EH (cell line): ENCODE measurements at places on chromosomes 16 and 17.

DNA sequence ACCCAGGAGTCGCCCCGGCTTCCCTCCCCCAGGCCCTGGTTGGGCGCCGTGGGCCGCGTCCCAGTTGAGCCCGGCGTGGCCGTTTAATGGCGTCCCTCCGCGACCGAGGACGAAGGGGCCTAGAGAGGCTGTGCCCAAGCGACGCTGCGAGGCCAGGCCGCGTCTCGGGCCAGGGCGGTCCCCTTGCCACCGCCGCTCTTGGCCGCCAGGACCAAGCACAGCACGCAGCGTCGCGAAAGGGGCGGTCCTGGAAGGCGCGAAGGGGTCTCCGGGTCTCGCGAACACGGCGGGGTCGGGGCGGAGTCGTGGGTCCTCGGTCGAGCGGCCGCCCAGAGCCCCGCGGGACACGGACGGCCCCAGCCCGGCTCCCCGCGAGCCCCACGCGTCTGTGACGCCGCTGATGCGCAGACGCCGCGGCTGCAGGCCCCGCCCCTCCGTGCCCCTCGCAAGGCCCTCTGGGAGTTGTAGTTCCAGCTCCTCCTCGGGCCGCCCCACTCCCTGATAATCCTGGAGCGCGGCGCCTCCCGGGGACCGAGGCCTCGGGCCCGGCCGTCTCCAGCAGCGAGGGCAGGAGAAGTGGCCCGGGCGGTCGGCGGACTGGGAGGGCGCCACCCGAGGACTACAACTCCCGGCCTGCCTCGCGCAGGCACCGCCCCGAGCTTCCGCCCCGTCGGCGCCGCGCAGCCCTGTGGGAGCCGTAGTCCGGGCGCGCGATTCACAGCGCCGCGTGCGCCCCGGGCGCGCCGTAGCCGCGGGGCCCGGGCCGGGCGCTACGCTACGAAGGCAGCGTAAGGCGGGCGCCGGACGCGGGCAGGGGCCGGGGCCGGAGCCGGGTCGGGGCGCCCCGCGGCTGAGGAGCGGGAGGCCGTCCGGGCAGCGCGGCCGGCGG lies at the start of gene CAPN15:
Gene CAPN15 (plus strand): TSS at position 698 of the 889 bp plus-strand sequence. CDS start 19,127 bp downstream, outside the sequence.
- DNase-seq: peak; percentile 87

DNA sequence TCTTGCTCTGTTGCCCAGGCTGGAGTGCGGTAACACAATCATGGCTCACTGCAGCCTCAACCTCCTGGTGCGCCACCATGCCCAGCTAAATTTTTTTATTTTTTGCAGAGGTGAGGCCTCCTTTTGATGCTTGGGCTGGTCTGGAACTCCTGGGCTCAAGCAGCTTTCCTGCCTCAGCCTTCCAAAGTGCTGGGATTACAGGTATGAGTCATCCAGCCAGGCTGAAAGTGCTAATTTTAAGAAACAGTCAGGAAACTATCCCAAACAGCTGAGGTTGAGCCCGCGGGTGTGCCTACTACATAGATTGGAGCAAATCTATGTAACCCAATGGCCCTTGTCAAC lies 738 bp upstream of the XPO6 start:
- peak; percentile 60 for DNase-seq

GRCh38 chr16:67091906-67092566 lies 17.7 kb upstream of the PHAF1 start:
- DNase-seq: peak; percentile 97

DNA sequence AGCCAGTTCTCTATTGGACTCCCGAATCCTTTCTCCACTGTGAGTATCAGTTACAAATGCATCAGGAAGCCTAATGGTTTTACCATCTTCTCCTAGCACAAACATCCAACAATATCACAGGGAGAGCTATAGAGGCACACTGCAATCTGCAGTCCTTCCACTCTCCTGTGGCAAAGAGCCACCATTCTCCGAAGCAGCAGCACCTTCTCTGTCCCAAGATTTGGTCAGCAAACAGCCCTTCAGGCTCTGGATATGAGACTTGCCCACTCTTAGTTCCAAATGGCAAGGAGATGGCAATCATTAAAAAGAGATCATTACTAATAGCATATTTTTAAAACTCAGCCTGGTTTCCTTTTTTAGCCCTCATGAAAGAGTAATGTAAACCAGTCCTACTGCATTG lies 223.4 kb downstream of the HS3ST3A1 start:
- no peak for DNase-seq

DNA sequence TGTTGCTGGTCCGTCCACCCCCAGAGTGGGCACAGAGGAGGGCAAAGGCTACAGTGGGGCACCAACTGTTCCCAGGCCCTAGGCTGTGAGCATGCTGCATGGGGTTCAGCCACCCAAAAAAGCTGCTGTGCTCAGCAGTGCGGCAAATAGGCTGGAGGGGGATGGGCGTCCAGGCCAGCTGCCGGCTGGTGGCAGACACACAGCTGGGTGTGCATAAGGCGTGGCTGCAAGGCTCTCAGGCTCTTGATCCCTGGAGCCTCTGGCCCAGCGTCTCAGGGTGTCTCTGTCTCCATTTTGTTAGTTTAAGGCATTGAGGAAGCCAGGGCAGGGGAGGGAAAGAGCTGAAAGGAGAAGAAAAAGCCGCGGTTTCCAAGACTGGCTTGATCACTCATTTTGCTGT lies 8.8 kb downstream of the RPL19 start:
- DNase-seq: no peak

DNA sequence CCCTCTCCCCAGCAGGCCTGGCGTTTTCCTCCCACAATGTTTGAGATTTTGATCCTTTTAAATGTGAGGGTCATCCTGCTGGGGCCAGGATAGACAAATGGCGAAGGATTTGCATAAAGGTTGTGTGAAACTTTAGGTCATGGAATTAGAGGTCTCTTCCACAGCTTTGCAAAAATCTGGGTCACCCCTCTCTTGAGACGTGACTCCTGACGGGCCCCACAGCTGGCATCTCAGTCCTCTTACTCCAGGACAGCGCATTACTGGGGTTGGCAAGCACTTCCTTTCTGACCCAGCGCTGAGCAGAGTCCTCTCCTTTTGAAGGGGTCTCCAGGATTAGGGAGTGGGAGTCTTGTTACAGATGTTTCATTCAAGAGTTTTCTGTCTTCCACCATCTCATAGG lies 7.4 kb downstream of the ZNF629 start:
- no peak for DNase-seq

DNA sequence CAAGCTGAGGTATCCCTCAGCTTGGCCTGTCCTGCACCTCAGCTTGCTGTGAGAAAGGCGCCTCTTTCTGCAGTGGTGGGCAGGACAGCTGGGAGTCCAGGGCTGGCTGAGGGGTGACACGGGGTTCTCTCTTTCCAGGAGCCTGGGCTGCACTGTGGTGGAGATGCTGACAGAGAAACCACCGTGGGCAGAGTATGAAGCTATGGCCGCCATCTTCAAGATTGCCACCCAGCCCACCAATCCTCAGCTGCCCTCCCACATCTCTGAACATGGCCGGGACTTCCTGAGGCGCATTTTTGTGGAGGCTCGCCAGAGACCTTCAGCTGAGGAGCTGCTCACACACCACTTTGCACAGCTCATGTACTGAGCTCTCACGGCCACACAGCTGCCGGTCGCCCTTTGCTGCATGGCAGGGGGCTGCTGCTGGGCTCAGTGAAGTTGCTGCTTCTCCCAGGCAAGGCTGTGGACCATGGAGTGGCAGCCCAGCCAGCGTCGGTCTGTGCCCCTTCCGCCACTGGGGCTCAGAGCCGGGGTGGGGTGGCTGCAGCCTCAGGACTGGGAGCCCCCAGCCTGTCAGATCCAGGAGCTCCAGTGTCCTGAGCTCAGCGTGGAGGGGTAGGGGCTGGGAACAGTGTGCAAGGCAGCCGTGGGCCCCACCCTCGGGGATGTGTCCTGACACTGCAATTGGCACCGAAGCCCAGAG lies 6.4 kb downstream of the LIMD2 start:
- no peak for DNase-seq
